Right renal cortex interstitium (tissue), 3 donors: ENCODE measurements at places on chromosomes 13 and 19.

DNA sequence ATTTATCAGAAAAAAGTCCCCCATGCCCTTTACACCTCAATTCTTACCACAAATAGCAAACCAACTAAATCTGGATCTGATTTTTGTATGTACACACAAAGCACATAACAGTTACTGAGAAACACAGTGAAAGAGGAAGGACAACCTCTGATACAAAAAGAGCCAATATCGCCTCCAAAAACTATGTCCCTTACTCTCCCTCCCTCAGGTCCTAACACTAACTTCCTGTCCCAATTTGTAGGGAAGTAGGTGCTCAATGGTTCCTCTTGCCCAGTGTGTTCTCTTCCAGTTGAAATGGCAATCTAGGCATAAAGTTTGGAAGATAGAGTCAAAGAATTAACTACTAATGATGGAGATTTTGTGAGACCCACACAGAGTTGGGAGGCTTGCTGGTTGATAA, 15.8 kb upstream of the FPR3 start:
- DNase-seq = no peak

DNA sequence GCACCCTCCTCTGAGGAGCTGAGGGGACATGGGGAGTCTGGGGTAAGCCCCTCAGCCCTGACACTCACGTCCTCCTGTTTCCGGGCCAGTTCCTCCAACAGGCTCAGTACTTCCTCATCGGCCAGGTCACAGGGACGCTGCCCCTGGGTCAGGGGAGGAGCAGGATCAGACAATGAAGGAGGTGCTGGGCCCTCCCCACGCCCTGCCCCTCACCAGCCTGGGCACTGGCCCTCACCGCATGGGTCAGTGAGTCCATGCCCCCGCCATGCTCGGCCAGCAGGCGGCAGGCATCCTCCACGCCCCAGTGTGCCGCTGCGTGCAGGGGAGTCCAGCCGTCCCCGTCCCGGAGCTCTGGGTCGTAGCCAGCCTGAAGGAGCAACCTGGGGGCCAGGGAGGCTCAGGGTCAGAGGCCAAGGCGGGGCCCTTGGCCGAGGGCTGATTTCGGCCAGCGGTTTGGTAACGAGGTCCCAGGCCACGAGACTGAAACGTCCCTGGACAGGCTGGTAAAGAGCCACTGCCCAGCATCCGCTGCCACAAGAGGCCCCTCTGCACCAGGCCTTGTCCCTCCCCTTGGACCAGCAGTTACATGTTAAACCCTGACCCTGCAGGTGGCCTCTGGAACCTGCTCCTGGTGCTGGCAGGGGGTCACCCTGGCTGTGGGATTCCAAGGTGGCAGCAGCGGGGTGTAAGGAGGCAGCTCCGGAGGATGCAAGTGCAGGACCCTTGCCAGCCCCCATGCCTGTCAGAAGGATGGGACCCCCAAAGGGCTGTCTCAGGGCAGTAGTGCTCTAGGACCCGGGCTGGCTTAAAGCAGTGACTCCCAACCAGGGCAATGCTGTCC, 18.5 kb downstream of the PPP1R12C start:
- DNase-seq = no peak

GRCh38 chr13:51955281-51955771, 55.9 kb downstream of the ATP7B start:
- DNase-seq = no peak

DNA sequence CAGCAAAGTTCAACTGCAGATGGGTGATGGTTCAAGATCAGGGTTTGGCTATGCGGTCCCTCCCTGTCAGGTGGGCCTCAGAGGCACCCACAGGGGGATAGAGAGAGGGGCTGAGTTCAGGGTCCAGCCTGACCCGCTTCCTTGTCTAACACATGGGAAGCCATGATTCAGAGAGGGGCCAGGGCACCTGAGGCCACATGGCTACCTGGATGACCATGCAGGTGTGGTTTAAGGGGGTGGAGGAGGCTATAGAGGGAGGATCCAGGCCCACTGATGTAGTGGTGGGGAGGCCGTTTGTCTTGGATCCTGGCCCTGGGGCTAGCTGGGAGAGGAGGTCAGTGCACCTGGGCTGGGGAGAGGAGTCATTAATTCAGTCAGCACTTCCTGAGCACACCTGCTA, 56.7 kb downstream of the ZNF536 start:
- no peak for DNase-seq

DNA sequence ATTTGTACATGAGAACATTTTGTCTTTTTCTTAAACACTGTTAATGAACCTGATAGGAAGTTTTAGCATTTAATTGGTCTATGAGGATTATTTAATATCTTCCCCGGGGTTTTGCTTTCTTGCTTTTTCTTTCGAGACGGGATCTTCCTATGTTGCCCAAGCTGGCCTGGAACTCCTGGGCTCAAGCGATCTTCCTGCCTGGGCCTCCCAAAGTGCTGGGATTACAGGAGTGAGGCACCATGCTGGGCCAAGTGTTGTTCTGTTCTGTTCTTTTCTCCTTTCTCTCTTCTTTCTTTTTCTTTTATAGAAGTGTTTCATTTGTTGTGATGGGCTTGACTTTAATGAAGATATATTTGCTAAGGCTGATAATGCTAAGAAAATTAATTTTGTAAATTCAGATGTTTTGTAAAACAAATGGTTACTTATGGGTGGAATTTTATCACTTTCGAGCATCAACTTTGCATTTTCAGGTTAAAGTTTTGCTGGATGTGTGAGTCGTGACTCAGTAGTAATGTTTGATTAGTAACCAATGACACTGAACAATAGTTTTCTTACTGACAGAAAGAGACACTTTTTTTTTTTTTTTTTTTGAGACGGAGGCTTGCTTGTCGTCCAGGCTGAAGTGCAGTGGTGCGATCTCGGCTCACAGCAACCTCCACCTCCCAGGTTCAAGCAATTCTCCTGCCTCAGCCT, 2.2 kb downstream of the PAN3 start:
- DNase-seq = no peak

DNA sequence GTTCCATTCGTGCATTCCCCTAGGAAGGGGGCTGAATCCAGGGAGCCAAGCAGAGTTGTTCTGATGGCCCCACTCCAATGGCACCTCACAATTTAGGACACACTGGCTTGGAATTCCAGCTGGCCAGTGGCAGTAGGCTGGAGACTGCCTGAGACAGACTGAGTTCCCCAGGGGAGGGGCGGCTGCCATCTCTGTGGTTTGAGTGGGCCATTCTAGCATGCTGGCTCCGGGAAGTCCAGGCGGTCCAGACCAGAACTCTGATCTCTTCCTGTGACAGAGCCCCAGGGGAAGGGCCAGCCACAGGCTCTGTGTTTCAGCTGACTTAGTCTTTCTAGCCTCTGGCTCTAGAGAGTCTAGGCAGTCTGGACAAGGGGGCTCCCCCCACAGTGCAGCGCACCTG, 29.5 kb upstream of the SLC7A1 start:
- DNase-seq = no peak

DNA sequence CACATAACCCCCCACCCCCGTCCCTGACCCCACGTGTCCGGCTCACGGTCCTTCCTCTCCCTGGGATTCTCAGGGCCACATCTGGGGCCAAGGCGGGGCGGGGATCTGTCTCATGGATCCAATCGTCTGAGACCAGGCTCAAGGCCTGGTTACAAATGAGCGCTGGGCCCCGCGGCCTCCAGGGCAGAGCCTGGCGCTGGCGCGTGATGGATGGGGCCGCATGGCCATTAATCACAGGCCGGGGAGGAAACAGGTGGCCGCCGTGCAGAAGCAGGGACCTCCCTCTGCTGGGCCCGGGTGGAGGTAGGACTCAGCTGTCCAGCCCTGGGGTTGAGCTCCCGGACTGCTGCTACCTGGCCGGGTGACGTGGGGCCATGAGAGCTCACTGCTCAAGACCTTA, 5.8 kb upstream of the TLE5 start:
- no peak for DNase-seq
